Hair follicular keratinocyte (primary cell): ENCODE measurements at places on chromosomes 3 and 15. TPM values are rescaled to one million over a fixed set of nuclear protein-coding genes. Genes with fewer than 3 reads are reported as not detected.

The PARP15 gene
- total RNA-seq: 0.04 TPM in 1 of 2 replicates, not detected in the other

The KAT2B gene
- total RNA-seq: 1.4 and 3.5 TPM in 2 replicates

The SNTN gene
- total RNA-seq: not detected in 2 replicates

The ARHGEF26 gene
- total RNA-seq: 2.0 and 2.6 TPM in 2 replicates

The ADAM10 gene
- 38.4 and 63.7 TPM in 2 replicates for total RNA-seq

The PEX11A gene
- 4.8 and 6.2 TPM in 2 replicates for total RNA-seq

The EPB42 gene
- not detected in 2 replicates for total RNA-seq

The SPATA12 gene
- not detected in 2 replicates for total RNA-seq

The KY gene
- not detected in 2 replicates for total RNA-seq

The NPRL2 gene
- total RNA-seq: 14.6 and 17.2 TPM in 2 replicates

The COL6A5 gene
- not detected in 2 replicates for total RNA-seq

The SH3GL3 gene
- 0.23 and 1.5 TPM in 2 replicates for total RNA-seq

The MUC13 gene
- total RNA-seq: not detected in 2 replicates

The GUCA1C gene
- total RNA-seq: not detected in 2 replicates

The FEZF2 gene
- total RNA-seq: not detected in 2 replicates

The KLF15 gene
- total RNA-seq: not detected in 2 replicates

The NAA80 gene
- 16.7 and 30.1 TPM in 2 replicates for total RNA-seq

The C3orf49 gene
- not detected in 2 replicates for total RNA-seq

The CPN2 gene
- total RNA-seq: not detected in 2 replicates

The OR5K2 gene
- total RNA-seq: not detected in 2 replicates

The EPHB1 gene
- total RNA-seq: 0.08 TPM in 2 replicates
